ENCODE measurements at places on chromosomes 7 and 10.

DNA sequence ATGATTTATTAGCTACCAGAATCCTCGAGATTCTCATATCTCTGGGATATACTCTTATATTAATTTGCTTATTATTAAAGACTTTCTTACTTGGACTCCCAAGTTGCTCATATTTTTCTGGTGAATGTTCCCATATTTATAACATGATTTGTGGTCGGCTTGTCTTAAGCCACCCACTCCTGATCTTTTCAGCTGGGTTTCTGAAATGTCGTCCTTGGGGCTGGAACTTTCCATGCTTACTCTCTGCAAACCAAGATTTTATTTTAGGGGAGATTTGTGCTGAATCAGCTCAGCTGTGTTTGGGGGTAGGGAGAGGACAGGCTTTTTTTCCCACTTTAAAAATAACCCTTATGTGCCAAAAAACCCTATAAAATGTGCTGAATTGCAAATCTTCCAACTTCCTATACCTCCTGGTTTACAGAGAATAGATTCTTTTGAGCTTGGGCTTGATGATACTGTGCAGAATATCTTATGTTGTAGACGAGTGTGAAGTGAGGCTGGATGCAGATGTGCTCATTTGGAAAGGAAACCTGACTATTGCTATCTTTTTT, 162.1 kb downstream of the SND1 start:
- no peak for DNase-seq

- no peak for DNase-seq
Observed at GRCh38 chr10:80429521-80429973, 21.2 kb downstream of the PRXL2A start.

DNA sequence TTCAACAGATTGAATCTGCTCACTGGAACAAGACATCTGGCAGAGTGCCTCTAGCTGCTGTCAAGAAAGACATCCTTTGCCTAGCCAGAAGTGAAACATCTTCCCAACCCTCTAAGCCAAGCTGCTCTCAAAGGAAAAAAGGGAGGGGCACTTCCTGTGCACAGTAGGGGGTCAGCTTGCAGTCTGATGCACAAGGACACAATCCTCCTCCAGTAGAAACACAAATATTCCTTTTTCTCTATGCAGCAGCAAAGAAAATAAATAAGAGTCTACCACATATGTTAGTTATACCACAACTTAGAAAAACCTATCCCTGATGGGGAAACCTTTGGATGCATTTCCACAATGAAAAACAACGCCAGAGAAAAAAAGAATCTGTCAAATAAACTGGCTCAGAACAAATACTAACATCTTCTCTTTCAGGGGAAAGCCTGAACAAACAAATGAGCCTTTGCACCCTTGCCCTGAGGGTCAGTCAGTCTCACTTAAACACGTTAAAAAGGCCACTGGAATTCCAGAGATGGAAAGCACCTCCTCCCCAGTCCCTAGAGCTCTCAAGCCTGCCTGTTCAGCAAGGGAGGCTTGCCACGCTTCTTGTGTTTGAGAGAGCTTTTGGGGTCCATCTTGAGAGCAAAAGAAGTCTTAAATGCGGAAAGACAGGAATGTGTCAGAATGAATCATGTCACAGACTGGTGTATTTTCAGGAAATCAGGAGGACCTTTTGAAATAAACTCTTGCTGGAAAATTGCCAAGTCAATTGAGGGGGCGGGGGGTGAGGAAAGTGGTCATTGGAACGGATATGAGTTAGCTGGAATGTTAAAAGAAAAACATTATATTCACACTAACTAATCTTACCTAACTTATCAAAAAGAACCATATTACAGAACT, 7.5 kb downstream of the LAMB1 start:
- DNase-seq, result no peak

GRCh38 chr7:140518370-140519006, 39.2 kb upstream of the MKRN1 start:
- DNase-seq, result no peak

GRCh38 chr10:124675261-124675660, 68.9 kb downstream of the FAM53B start:
- DNase-seq, result no peak

DNA sequence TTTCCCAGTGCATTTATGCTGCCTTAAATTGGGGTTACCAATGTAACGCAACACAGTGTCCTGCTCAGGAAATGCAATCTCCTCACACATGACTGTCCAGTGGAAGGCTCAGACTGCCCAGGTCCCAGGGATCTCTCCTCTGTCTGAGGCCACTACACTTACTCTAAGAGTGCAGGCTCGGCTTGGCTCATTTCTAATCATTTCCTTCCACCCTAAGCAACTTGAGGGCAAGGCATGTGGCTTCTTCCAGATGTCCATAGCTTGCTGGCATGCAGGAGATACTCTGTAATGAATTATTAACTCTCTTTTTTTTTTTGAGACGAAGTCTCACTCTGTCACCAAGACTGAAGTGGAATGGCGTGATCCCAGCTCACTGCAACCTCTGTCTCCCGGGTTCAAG, 23.7 kb downstream of the PLAC9 start:
- DNase-seq, result no peak

- DNase-seq, result no peak
Observed at GRCh38 chr7:158070222-158070920, 517.3 kb downstream of the PTPRN2 start.

- no peak for DNase-seq
Observed at GRCh38 chr10:13078912-13079775, 20.8 kb upstream of the OPTN start.

GRCh38 chr7:12031186-12031585, 179.9 kb upstream of the TMEM106B start:
- no peak for DNase-seq

GRCh38 chr7:124085179-124085578, 52.3 kb upstream of the TMEM229A start:
- DNase-seq, result peak; percentile 30

- DNase-seq, result no peak
Observed at GRCh38 chr10:118213436-118213835, 128.7 kb downstream of the FAM204A start.

GRCh38 chr10:118850418-118851061, 95.8 kb upstream of the CACUL1 start:
- no peak for DNase-seq

GRCh38 chr7:37430640-37431039, 18.0 kb downstream of the ELMO1 start:
- no peak for DNase-seq

DNA sequence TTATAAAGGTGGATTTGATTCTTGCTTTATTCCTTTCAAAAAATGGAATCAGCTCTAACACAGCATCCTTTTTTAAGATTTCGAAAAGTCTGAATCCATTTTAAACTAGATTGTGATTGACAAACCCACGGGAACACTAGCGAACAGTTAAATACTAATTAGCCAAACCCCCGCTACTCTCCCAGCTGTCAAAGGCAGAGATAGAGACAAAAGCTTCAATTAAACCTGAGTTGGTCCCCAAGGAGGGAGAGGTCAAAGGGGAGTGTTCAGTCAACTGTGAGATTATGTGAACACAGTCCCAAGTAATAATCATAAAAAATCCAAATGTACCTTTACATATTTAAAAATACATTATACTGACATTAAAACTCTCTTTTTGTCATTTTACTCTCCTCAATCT, 65.7 kb upstream of the TBX20 start:
- DNase-seq, result no peak

GRCh38 chr10:80614576-80615416, 77.1 kb downstream of the SH2D4B start:
- no peak for DNase-seq

- no peak for DNase-seq
Observed at GRCh38 chr7:116173051-116174028, 37.0 kb upstream of the TES start.

- no peak for DNase-seq
Observed at GRCh38 chr10:11886138-11886474, 63.0 kb downstream of the PROSER2 start.

- DNase-seq, result no peak
Observed at GRCh38 chr7:93873998-93874574, 16.5 kb downstream of the TFPI2 start.

- DNase-seq, result no peak
Observed at GRCh38 chr7:70935854-70936253, 196.1 kb upstream of the GALNT17 start.

GRCh38 chr7:105674200-105674920, 93.1 kb upstream of the EFCAB10 start:
- DNase-seq, result no peak

GRCh38 chr10:59872892-59873463, 33.4 kb downstream of the CCDC6 start:
- DNase-seq, result no peak

DNA sequence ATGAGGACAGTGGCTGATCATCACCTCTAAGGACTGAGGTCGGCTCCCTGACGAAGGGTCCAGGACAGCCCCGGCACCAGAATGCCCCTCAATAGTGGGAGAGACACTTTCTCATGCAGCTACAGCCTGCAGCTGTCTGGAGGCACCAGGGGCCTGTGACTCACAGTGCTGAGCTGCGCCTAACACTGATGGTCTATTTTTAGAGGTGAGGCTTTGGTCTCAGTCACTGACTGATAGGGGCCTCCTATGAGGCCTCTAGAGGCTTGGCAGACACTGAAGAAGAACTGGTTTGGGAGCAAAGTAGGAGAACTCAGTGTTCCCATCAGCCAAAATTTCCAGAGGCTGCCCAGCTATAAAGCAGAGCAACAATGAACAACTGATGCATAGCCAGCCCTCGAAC, 130.1 kb downstream of the COBL start:
- peak; percentile 17 for DNase-seq

- no peak for DNase-seq
Observed at GRCh38 chr10:133401981-133402725, 8.2 kb downstream of the MTG1 start.
